ENCODE measurements at places on chromosomes 3 and 15.

- no peak for DNase-seq
Observed at GRCh38 chr15:95485367-95485766, 845.1 kb upstream of the NR2F2 start.

DNA sequence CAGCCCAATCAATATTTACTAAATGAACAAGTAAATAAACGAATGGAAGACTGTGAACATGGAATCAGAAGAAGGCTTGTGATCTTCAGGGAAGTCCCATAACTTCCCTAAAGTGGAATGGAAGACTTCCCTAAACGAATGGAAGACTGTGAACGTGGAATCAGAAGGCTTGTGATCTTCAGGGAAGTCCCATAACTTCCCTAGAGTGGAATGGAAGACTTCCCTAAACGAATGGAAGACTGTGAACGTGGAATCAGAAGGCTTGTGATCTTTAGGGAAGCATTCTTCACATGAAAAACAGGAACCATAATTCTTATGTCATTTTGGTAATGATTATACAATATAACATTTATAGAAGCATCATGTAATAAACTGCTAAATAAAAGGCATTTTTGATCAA, 38.8 kb downstream of the EOGT start:
- no peak for DNase-seq

- DNase-seq = peak; percentile 9
Observed at GRCh38 chr3:132554437-132554836, 42.6 kb upstream of the ACKR4 start.

- DNase-seq = no peak
Observed at GRCh38 chr3:39383881-39384664, 903 bp downstream of the SLC25A38 start.

DNA sequence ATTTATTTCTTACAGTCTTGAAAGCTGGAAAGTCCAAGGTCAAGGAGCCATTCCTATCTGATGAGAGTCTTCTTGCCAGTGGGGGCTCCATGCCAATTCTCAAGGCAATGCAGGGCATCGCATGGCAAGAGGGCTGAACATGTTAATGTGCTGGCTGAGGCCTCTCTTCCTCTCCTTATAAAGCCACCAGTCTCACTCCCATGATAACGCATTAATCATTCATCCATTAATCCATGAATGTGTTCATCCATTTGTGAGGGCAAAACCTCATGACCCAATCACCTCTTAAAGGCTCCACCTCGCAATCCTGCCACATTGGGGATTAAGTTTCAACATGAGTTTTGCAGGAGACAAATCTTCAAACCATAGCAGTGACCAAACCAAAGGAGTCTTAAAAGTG, 118.3 kb downstream of the PROS1 start:
- DNase-seq = no peak

GRCh38 chr3:76122007-76122406, 336.7 kb upstream of the ZNF717 start:
- no peak for DNase-seq

DNA sequence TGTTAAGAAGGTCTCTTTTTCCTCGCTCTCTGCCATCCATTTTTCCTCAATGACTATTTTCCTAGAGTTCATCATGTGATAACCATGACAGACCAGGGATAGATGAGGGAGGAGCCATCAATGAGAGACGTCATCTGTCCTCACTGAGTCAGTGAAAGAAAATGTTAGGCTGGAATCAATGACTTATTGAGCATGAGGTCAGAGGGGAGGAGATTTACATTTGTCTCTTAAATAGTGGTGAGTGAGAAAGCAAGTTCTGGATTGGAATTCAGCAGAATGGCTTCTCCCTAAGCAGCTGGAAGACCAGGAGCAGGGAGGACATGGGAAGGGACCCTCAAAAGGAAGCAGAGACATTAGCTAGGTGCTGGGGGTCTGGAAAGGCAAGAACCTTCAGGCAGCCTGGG, 28.2 kb upstream of the USP3 start:
- DNase-seq = no peak

DNA sequence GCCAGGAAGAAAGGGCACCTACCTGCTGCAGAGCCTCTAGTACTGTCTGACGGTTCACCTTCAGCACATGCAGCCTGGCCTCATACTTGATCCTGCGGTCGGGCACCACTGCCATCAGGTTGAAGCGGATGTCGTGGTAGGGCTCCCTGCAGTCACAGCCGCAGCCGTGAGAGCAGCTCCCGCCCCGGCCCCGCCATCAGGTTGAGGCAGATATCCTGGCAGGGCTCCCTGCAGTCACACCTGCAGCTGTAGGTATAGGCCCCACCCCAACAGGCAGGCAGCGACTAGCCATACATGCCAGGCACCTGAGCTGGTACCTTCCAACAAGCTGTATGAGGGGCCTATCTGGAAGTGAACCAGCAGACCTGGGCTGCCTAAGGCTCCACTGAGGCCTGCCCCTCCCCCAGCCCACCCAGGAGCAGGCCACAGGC, 38.7 kb downstream of the SEMA3G start:
- DNase-seq = no peak

DNA sequence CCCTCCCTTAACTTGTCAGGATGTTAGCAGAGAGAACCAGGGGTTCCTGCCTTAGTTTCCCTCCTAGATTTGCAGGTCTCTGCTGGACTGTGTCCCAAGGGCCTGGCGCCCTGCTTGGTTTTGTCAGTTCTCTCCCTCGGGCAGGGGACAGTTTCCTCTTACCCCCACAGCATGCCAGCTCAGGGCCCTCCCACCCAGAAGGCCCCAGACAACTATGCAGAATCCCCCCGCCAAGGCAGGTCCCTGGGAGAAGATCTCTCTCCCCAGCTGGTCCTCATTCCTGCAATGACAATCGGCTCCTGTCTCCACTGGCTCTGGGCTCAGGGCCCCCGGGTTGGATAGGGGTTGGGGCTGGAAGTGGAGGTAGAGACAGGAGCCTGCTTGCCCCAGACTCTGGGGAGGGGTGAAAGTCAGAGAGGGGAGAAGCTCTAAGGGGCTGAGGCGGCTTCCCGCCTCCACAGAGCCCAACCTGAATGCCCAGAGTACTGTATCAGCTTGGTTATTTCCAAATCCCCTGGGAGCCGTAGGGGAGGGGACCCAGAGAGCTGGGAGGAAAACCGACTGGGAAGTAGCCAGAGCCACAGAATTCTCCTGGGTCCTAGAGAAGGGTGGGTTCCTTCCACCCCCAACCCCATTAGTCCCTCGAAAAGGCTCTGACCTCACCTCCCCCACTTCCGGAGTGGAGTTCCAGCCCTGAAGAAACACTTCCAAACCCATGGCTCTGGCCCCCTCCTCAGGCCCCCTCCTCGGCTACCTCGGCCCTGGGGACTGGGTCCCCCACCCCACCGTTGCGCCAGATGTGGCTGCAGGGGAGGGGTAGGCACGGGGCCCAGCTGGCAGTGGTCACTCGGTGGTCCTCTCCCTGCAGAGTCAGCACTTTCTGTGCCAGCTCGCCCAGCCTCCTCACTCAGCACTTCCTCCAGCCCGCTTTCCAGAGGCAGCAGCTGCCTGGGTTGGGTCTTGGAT, 3.8 kb upstream of the LOXL1 start:
- peak; percentile 10 for DNase-seq

- DNase-seq = peak; percentile 84
Observed at GRCh38 chr15:89442671-89443307, 53.6 kb downstream of the RHCG start.

- no peak for DNase-seq
Observed at GRCh38 chr15:39317225-39317624, 263.7 kb upstream of the THBS1 start.

DNA sequence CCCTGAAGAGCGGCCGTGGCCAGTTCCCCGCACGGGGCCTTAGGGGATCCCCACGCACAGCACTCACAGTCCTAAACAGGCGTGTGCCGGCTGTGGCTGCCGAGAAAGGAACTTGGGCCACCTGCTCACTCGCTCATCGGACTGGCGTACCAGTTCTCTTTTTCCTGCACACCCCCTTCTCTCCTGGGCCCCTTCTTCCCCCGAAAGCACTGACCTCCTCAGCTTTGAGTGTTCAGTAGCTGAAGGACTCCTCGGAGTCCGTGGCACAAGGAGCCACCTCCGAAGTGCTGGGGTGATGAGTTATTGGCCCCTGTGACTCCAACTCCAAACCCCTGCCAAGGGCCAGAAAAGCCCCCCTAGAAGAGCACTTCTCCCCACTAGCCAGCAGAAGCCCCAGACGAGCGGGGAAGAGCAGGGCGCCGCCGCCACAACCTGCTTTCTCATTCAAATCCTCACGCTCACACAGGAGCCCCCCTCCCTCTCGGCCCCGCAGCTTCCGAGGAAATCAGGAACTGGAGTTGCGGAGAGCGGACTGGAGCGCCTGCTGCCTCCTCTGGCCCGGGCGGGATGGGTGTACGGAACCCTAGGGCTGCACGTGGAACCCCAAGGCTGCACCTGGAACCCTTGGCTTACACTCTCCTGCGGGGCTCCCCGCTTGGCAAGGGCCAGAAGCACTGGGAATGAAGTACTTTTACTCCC, at the start of gene PLCH1:
Gene PLCH1, minus strand, starts transcription at position 446 of the 699 bp plus-strand sequence. CDS start 40,847 bp downstream, outside the sequence.
- peak; percentile 77 for DNase-seq

DNA sequence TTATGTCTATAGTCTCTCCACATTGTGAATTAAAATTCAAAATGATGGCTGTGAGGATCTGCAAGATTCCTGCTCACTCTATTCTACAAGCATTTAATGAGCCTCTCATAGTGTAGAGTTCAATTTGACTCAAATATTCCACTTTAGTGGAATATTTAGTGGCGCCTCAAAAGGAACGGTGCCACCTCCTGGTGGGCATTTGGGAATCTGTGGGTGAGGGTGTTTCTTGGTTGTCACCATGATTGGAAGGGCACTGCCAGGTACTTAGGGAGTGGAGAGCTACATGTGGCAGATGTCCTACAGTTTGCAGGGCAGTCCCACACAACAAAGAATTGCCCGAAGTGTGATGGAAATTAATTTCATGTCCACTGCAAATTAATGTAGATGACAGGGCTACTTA, 21.5 kb upstream of the KCNMB3 start:
- DNase-seq = no peak

DNA sequence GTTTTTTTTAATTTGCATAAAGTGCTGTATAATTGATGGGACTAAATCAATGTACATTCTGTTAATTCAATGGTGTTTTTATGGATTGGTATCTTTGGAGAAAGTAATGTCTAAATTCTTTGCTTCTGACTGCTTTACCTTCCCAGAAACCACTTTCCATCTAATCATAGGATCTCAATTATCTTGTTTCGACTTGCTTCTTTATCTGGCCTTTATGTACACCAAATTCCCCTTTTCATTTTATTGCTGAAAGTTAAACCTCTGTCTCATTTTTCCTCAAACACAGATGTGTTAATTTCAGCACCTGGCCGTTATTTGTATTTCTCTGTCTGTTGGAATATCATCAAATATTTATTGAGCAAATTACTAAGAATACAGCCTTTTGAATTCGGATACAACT, 287.3 kb upstream of the GBE1 start:
- no peak for DNase-seq

- DNase-seq = no peak
Observed at GRCh38 chr15:75112848-75113492, 88.7 kb upstream of the C15orf39 start.

- DNase-seq = no peak
Observed at GRCh38 chr3:16286751-16287543, 21.9 kb downstream of the OXNAD1 start.

GRCh38 chr3:72245183-72245811, 460.3 kb upstream of the PROK2 start:
- no peak for DNase-seq

DNA sequence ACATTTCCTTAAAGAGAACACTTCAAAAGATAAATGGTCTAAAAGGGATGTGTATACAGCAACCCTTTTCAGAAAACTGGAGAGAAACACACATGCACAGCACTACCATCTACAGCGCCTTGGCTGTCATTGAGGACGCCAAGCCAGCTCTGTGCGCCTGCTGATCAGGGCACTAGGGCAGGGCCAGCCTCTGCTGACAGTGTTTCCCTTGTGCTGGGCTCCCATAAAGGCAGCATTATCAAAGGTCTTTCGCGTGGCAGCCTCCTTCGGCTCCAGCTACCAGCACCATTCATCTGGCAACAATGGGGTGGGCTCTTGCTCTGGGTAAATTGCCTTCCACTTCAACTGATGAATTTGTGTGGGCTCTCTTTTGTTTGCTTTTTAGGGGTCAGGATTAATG, 53.4 kb downstream of the LDHAL6B start:
- DNase-seq = peak; percentile 10

DNA sequence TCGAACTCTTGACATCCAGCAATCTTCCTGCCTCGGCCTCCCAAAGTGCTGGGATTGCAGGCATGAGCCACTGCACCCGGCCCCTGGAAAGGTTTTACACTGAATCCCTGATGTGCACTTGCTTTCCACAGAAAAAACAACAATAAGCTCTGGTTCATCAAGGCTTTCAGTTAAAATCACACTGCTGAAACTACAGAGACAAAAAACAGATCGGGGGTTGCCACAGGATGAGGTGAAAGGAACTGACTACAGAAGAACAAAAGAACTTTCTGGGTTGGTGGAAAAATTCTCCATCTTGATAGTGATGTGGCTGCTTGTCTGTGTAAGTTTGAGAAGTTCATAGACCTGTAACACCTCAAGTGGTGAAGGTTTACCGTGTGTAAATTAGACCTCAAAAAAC, 2.9 kb downstream of the RAB43 start:
- DNase-seq = no peak

GRCh38 chr3:111236836-111237713, 165.5 kb downstream of the NECTIN3 start:
- DNase-seq = no peak

GRCh38 chr15:25939122-25939521, 76.0 kb upstream of the ATP10A start:
- DNase-seq = no peak

- no peak for DNase-seq
Observed at GRCh38 chr3:187403768-187404288, 35.6 kb downstream of the RTP4 start.

GRCh38 chr15:57442335-57442734, 66.0 kb downstream of the CGNL1 start:
- DNase-seq = no peak

DNA sequence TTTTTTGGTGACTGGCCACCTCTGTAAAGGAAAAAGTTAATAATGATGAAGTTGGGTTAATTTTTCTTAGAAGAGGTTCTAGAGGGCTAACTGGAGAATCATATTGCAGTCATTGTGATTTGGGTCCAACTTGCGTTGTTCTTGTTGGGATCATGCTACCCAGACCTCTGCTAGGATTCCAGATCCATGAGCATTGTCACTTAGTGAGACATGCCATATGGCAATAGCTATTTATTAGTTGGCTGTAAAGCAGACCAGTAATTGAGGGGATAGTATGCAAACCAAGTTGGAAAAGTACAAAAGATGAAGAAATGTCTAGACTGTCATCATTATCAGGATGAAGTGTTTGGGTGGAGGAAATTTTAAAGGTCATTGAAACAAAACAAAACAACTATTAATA, 30.7 kb upstream of the P2RY12 start:
- DNase-seq = no peak

Measured in NCI-H1417 (cell line).